ENCODE measurements at places on chromosomes 6 and 20. TPM values are rescaled to one million over a fixed set of nuclear protein-coding genes. Genes with fewer than 3 reads are reported as not detected.

Gene PRPH2
- 1.6 TPM for total RNA-seq

Gene FOXC1
- total RNA-seq, result 18.6 TPM

Gene OVOL2
- total RNA-seq, result 1.6 TPM

Gene LKAAEAR1
- not detected for total RNA-seq

Gene ZC2HC1B
- total RNA-seq, result not detected

Gene CRISP3
- total RNA-seq, result not detected
